ENCODE measurements at places on chromosomes 12 and 14. TPM values are rescaled to one million over a fixed set of nuclear protein-coding genes. Genes with fewer than 3 reads are reported as not detected.

DNA sequence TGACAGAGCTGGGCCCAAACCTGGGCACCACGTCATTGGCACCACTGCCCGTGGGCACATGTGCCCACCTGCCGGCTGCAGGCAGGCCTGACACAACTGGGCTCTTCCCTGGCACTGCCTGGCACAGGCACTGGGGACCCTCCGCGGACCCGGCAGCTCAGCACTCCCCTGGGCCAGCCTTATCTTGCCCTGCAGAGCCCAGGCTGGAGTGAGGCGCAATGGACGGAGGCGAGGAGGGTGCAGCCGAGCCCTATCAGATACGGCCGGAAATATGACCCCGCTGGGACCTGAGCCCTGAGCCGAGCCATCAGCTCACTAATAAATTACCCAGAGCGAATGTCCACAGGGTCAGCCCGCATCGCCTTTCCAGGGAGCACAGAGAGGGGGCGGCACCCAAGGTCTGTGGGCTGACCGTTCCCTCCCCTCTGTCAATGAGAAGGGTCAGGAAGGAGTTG, 1.7 kb upstream of the C14orf180 start:
- no peak for DNase-seq

DNA sequence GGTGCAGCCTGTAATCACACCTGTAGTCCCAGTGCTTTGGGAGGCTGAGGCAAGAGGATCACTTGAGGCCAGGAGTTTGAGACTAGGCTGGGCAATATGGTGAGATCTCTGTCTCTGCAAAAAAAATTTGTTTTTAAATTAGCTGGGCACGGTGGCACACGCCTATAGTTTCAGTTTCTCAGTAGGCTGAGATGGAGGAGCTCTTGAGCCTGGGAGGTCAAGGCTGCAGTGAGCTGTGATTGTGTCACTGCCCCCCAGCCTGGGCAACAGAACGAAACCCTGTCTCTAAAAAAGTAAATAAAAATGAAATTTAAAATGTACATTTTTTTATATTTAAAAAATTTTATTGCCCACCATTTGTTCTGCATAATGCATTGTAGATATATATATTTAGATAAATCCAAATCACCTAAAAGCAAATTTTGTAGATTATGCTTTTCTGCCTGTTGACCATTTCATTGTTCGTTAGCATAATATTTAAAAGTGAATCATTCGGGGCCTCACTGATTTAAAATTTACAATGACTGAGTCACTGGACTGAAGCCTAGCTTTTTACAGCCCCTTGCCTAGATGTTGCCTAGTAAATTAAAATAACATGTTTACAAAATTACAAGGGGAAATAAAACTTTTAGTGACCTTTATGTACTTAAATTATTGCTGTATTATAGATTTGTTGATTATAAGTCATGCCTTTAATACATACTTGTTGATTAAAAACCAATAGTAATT, 87.9 kb downstream of the USP15 start:
- DNase-seq, result peak; percentile 32

DNA sequence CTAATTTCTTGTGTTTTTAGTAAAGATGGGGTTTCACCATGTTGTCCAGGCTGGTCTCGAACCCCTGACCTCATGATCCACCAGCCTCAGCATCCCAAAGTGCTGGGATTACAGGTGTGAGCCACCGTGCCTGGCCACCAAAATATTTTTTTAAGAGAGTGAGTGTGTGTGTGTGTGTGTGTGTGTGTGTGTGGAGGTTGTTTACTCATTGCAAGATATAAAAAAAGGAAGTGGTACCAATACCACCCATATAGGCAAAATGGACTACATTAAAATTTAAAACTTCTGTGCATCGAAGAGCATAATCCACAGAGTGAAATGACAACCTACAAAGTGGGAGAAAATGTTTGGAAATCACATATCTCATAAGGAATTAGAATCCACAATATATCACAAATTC, 15.5 kb upstream of the CLEC2A start:
- DNase-seq, result no peak

DNA sequence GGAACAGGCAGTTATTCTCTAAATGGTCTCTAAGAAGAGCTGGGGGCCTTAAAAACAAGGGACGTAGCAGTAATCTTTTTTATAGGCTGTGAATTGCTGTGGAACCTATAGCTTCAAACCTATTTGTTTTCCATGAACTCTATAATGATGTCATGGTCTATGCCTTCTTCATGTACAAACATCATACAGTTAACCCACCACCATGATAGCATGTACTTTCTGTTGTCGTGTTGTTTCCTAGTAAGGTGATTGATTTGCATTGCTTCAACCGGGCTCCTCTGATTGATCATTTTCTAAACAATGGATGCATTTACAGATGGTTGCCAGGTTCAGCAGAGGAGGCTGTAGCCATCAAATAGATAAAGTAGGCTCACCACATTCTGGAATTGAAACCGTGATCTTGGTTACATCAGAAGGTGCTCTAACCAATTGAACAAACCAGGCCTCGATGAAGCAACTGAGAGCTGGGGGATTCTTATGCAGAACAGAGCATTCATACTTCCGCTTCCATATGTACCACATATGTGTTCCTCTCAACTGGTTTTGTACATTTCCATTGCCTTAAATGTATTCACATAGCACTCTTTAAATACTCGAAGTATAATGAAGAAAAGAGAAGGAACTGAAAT, 25.6 kb upstream of the PCNX1 start:
- no peak for DNase-seq

- DNase-seq, result no peak
Measured at GRCh38 chr14:50967790-50968189, 23.5 kb upstream of the PYGL start.

CCDC175 gene
- not detected for total RNA-seq

DNA sequence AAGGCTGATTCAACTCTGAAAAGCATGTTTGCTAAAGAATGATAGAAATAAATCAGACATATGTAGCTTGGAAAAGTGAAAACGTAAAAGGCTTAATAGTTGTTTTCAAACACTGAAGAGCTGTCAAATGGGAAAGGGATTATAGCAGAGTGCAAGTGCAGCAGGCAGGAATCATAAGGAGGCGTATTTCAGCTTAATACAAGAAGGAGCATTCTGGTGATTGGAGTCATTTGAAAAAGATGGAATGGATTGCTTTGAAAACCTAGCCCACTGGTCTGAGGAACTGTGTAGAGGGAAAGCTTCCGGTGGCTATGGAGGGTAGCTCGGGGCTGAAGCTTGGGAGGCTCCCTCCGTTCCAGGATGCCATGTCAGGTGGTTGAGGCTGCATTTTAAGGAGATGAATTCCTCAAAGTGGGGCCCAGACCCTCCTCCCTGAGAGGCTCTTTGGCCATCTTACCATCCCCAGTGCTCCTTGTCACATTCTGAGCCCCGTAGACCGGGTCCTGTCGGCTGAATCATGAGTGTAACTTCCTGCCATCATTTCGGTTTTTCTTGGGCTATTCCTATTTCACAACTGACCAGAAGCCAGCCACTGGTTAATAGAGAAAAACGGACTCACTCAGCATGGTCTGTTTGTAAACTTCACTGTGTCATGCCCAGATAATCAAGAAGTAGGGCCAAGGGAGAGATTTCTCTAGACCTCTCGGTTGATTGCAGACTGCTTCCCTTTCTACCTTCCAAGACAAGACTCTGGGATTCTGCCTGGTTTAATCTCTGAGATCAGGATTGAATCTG, 6.5 kb downstream of the WNT5B start:
- DNase-seq, result no peak

DNA sequence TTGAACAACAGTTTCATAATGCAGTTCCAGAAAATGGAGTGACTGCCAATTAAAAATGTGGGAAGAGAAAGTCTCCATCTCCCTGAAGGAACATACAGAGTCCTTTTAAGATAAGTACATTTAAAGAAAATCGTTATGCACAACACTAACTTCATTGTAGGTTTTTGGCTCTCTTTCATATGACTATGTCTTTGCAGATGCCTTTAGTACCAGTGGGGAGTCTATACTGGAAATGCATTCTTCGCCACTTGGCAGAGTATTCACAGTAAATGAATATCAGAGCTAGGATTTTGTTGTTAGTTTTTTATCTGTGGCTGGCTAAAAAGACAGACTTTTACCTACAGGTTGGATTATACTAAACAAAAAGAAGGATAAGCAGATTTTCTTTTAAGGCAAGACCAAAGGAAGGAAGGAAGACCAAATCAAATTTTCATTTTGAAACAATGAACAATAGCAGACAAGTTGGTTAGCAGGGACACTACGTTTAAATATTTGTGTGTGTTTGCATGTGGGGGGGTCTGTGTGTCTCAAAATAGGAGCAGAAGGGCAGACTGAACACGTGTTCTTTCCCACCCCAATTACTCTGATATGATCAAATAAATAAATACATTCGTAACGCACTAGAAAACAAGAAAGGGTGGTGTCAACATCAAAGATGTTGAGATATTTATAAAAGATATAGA, 124.5 kb downstream of the BTG1 start:
- no peak for DNase-seq

DNA sequence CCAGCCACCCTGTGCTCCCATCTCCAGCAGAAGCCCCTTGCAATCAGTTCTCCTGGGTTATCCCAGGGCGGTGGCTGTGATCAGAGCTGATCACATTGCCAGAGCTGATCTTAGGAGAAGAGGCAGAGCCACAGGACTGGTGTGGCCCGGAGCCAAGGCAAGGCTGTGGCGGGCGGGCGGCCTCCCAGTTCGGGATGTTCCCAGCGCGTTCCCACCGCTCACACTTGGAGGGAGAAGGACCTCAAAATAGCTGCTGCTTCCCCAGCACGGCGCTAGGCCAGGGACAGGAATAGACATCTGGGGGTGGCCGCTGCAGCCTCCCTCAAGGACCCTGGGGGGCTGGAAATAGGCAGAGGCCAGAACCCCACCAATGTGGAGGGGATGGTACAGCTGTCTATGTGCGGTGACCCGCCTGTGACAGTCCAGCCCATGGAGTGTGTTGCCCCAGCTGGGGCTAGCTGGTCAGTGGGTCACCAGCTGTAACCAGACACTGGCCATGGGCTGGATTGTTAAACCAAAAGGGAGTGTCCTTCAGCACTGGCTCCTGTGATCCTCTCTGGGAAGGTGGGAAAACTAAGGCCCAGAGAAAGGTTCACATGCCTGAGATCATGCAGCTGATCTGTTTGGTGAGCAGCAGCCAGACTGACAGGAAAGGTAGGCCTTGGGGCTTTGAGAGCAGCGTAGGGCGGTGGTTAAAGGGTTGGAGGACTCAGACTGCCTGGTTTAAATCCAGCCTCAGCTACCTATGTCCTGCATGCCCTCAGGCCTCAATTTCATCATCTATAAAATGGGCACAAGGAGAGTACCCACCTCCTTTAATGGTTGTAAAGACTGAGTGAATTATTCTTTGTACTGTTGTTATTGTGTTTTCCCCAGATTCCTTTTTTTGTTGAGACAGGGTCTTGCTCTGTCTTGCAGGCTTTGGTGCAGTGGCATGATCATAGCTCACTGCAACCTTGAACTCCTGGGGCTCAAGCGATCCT, 8.0 kb upstream of the POP5 start:
- no peak for DNase-seq

DNA sequence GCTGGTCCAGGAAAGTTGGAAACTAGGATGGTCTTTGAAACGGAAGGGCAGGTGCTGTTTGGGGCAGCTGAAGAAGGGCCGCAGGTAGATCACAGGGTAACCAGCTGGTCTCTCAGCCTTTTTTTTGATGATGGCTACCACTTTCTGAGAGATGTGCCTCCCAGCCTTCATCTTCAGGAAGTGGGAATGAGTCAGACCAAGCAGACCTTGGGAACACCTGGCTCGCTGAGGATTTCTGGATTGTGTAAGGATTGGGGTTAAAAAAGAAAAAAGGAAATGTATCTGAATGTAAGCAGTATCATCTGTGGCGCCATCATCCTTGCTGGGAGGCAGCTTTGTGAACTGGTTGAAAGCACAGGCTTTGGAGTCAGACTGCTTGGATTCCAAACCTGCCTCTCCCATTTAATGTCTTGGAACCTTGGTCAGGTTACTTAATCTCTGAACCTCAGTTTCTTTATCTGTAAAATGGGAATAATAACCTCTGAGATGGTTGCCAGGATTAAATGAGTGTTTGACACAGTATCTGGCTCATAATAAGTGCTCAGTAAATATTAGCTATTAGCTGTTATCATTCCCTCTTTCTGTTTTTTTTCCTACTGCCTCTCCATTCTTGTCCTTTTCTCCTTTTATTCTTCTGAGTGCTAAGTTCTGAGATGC, 1.7 kb downstream of the PRPF40B start:
- DNase-seq, result peak; percentile 40

- DNase-seq, result no peak
Measured at GRCh38 chr12:57104292-57104910, 6.8 kb downstream of the STAT6 start.

RIMBP2 gene
- not detected for total RNA-seq

DNA sequence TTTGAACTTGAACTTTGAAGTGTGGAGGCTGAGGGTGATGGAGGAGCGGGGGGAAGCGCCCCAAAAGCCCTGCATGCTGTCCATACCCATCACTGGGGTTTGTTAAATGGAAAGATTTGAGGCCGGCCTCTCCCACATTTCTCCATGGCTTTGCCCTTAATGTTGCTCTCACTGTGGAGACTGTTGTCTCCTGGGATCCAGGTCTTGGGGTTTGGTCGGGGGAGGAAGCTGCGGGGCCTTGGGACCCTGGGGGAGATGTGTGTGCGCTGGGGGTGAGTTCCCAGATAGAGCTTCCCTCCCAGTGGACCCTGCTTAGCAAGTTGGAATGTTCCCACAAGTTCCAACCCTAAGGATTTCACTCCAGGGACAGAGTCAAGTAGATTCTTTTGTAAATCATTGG, 28.0 kb upstream of the LRTM2 start:
- no peak for DNase-seq

- no peak for DNase-seq
Measured at GRCh38 chr12:6264402-6265037, 46.0 kb upstream of the PLEKHG6 start.

KCNMB4 gene
- 4.2 TPM for total RNA-seq

DNA sequence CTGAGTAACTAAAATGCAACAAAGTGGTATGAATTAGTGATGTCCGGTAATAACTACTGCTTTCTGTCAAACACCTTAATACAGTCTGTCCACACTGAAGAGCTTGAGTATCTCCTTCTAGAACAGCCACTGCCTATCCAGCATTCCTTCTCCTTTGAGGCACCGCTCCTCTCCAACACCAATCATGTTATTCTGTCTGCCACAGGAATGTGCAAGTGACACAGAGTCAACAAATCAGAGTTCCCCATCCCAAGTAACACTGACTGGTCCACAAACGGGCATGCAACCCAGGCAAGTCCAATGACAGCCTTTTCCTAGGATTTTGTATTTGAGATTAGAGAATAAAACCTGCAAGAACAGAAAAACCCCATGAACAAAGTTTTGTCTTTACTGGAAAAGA, 3.8 kb downstream of the GXYLT1 start:
- no peak for DNase-seq

FKBP3 gene
- 30.7 TPM for total RNA-seq
